Stimulated activated CD4-positive, alpha-beta T cell treated with anti-CD3 and anti-CD28 coated beads, TNF-alpha, amount 100 ng/mL, for 1 hour (primary cell): ENCODE measurements at places on chromosomes 12 and 14.

DNA sequence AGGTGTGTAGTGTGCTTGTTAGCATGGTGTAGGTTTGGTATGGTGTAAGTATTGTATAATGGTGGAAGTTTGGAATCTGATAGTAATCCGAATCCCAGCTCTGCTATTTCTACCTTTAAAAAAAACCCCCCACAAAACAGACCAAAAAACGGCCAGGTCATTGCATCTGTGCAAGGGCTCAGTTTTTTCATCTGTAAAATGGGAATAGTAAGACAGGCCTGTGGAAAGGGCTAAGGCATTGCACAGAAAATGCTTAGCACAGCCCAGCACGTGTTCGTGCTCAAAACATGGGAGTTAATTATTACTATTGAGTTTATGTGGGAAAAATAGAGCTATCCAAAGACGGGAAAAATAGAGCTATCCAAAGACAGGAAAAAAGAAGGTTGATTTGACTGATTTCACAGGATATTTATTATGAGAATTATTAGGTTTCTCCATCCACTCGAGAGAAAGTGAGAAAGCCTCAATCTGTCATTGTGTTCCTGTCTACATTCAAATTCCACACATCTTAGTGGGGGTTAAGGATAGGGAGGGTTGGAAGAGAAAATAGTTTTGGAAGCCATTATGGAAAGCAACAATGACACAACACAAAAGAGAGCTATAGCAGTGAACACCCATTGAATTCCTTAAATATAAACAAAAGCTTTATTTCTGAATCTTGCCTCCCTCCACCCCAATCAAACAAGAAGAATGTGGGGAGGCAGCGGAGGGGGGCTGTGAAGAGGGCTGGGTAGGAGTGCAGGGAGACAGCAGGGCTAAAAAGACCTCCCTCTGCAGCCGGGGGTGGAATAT, 126.8 kb upstream of the MAX start:
- no peak for DNase-seq

- DNase-seq, result no peak
Observed at GRCh38 chr14:44291366-44291915, 215.6 kb downstream of the FSCB start.

- no peak for DNase-seq
Observed at GRCh38 chr14:50821510-50822464, 9.2 kb downstream of the NIN start.

DNA sequence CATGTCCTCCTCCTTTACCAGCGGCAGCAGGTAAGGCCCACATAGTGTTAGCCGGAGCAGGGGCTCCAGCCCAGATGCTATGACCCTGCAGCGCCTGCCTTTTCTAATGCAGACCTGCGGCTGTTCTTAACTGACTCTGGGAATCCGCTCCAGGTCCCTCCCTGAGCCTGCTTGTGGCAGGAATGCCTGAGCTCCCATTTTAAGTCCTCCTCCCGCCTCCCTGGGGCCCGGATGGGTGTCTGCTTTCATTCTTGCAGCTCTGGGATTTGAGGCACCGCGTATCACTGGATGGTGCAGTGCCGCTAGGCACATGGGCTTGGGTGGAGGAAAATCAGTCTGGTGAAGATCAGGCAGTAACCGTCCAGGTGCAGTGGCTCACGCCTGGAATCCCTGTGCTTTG, 7.6 kb downstream of the TSPAN9 start:
- DNase-seq, result no peak
